ENCODE measurements at places on chromosomes 3 and 15.
A peak's percentile ranks its signal among the peaks of the same experiment; 100 is the strongest.

DNA sequence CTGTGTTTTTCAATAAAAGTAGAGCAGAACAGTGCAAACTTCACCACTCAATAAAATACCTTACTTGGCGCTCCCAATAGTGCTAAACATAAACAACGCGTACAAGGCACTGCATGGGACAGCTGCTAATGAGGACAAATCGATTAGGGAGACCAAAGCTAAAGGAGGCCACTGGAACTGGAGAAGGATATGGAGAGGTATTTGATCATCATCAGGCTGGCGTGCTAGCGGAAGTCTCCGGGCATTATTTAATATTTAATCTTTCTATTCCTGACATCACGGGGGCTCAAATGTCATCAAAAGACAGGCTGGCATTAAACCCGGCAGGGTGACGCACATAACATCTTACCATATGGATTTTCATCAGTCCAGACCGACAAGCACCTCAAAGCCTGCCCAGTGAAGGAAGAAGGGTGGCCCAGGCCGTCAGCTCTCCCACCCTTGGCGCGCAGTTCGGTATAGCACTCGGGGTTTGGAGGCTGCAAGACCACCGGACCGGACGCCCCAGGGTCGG lies 604 bp downstream of the CCPG1 start:
- no peak for DNase-seq

GRCh38 chr15:79023918-79024317 lies 66.7 kb downstream of the RASGRF1 start:
- DNase-seq = no peak

DNA sequence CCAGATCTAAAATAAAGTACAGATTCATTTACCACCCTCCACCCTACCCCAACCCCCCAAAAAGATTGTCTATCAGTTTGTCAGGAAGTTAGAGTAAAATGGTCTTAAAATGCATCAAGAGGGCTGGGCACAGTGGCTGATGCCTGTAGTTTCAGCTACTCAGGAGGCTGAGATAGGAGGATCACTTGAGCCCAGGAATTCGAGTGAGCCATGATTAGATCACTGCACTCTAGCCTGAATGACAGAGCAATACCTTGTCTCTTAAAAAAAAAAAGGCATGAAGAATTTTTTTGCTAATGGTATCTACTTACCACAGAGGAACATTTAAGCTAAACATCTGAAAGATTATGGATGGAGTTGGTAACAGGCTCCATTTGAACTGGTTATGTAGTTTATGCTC lies 71.0 kb downstream of the RBM6 start:
- peak; percentile 77 for DNase-seq

- DNase-seq = no peak
Observed at GRCh38 chr3:167983583-167983982, 112.1 kb downstream of the GOLIM4 start.

DNA sequence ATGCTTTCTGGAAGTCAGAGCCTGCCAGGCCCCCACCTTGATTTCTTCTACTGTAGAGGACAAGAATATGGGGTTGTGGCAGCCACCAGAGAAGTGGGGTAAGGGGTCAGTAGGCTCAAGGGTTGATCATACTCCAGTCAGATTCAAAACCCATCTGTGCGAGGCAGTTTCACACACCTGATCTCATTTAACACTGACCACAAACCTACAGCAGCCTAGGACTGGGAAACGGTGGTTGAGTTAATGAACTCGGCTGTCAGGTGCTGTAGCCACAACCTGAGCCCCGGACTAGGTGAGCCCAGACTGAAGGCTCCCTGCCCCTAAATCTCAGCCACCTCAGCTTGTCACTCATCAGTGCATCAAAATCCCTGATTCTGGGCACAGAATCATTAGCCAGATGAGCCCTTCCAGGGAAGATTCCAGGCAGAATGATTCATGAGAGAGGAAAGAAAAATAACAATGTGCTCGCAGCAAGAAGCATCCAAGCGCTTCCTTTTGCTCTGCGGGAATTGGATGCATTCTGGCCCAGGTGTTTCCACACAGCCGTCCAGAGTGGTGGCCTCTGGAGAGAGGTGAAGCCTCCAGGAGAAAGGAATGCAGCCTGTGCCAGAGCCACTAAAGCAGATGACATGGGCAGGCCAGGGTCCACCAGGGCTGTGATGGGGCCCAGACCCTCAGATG lies 102.1 kb downstream of the SRGAP3 start:
- no peak for DNase-seq

GRCh38 chr15:85785887-85786780 lies 8.6 kb downstream of the KLHL25 start:
- peak; percentile 64 for DNase-seq

DNA sequence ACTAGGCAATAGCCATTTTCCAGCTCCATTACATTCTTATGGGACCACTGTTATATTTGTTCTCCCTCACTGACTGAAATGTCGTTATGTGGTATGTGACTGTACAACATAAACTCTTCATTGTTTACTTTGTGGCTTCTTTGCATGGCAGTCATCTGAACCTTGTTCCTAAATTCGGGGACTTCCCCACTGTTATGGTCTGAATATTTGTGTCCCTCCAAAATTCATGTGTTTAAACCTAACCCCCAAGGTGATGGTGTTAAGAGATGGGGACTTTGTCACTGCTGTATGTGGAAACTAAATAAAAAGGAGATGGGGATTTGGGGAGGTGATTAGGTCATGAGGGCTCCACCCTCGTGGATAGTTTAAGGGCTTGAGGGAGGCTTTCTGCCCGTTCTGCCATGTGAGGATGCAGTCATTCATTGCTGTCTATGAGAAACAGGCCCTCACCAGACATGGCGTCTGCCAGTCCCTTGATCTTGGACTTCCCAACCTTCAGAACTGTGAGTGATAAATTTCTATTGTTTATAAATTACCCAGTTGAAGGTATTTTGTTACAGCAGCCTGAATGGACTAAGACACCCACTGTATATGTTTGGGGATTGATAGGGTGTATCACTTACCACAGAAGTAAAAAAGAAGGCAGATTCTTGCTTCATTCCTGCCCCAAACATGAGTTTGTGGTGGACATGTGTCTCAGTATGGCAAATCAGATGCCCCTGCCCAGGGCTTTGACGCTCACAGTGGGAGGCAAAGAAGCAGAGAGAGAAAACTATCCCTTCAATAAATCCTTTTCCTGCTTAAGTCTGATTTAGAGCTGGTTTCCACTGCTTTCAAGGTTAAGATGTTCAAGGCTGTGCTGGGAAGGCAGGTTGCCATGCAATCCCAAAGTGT lies 138.0 kb upstream of the UBE2E1 start:
- peak; percentile 87 for DNase-seq

GRCh38 chr3:32397941-32398340 lies 6.3 kb downstream of the CMTM7 start:
- no peak for DNase-seq

DNA sequence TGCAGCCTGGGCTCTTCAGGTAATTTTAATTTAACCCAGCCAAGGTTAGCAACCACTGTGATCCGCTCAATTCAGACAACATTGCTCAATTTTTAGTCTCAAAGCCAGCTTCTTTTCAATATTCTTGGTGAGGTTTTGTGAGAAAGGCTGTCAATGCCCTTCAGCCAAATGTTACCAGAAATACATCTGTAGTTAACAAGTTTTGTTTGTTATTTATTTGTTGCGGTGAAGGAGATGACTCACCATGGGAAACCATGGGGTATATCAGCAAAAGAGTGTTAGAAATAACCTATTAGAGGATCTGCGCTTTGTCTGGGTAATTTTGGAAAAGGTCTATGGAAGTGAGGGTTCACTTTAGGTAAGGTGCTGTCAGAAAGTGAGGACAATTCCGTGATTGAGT lies 5.0 kb downstream of the SLC9C1 start:
- no peak for DNase-seq

DNA sequence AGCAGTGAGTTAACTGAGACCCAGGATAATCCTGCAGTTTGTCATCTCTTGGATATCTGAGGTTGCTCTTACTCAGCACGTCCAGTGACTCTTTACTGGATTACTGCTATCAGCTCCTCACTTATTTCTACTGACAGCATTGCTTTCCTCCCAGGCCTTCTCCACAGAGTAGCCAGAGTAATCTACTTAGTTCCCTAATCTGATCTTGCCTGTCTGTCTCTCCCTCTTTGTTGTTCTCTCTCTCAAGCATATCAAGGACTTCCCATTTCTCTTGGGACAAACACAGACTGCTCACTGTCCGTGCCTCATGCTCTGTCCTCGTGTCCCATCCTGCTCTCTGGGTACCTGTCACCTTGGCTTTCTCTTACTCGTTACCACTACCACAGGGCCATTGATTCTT lies 376.2 kb downstream of the FEZF2 start:
- DNase-seq = peak; percentile 27

DNA sequence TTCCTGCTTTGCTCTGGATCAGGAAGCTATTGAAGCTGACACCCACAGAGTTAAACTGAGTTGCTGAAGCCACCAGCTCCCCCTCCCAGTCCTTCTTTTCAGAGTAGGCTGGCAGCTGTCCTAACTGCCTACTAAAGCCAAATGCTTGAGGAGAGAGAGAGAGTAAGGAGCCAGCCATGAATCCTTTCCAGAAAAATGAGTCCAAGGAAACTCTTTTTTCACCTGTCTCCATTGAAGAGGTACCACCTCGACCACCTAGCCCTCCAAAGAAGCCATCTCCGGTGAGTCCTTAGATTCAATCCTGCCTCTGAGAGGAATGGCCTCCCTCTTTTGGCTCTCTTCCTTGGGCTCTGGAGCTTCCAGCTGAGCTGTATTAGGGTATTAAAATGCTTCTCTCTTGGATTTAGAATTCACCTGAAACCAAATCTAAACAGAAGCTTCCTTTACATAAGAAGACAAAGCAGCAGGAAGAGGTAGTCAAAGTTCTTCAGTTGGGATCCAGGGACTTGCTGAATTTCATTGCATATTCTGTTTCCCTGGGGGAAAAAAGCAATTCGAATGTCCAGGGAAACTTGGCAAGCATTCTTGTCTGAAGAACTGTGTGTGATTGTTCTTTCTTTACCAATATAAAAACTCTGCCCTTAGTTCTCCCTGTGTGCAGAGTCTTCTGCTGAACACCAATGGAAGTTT lies at the start of gene SLC15A2:
Gene SLC15A2, plus strand, starts transcription at position 101 of the 690 bp plus-strand sequence. Its CDS starts 76 bp downstream, at position 177.
- DNase-seq = no peak

GRCh38 chr3:136329593-136329992 lies 79.5 kb downstream of the PCCB start:
- DNase-seq = no peak

- no peak for DNase-seq
Observed at GRCh38 chr3:10335190-10335738, 14.4 kb upstream of the SEC13 start.

DNA sequence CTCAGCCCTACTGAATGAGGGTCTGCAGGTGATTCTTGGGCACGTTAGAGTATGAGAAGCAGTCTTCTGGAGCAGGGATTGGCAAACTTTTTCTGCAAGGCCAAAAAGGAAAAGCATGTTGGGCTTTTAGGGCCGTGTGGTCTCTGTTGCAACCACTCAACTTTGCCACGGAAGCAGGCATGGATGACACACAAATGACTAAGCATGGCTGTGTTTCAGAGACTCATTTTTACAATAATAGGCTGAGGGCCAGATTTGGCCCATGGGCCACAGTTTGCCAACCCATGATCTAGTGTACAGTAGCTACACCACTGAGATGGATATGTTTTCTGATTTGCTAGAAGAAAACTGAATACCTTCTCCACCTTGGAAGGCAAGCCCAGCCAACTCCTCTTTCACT lies 66.1 kb upstream of the PRICKLE2 start:
- DNase-seq = peak; percentile 91

GRCh38 chr3:134898181-134898754 lies 103.2 kb downstream of the EPHB1 start:
- no peak for DNase-seq

DNA sequence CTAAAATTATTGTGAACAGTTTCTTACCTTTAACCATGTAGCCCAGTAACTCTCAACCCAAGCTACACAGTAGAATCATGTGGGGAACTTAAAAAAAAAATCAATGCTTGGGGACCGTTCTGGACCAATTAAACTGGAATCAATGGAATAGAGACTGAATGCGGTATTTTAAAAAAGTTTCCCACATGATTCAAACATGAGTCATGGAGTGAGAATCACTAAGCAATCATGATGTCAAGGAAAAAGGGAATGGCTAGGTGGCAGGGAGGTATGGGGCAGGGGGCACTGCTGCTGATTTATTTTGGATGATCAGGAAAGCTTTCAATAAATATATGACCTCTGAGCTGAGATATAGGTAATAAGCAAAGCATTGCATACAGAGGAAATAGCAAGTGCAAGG lies 250.5 kb upstream of the RORA start:
- DNase-seq = peak; percentile 34

- peak; percentile 42 for DNase-seq
Observed at GRCh38 chr3:100030346-100030745, 84.0 kb downstream of the FILIP1L start.

DNA sequence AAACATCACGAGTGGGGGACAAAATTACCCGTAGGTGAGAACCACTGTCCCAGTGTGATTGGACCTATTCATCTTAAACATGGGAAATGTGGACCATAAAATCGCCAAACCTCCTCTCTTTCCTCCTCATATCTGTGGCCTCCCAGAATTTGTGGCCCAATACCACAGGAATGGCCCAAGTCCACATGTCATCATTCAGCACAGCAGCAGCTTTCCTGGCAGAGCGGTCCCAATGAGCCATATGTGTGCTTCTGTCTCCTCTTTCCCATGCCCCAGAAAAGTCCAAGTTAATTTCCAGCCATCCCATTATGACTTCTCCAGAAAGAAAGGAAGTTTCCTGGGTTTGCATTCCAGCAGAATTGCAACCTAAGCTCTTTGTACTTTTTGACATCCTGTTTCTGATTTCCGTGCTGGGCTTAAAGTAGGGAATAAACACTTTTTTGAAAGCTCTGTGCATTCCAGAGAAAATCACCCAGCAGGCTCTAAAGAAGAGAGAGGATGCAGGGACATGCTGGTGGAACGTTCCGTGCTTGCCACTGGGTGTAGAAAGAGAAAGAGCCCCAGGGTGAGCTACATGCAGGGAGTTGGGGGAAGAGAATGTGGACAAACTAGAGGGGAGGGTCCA lies 259.4 kb upstream of the PROK2 start:
- no peak for DNase-seq

DNA sequence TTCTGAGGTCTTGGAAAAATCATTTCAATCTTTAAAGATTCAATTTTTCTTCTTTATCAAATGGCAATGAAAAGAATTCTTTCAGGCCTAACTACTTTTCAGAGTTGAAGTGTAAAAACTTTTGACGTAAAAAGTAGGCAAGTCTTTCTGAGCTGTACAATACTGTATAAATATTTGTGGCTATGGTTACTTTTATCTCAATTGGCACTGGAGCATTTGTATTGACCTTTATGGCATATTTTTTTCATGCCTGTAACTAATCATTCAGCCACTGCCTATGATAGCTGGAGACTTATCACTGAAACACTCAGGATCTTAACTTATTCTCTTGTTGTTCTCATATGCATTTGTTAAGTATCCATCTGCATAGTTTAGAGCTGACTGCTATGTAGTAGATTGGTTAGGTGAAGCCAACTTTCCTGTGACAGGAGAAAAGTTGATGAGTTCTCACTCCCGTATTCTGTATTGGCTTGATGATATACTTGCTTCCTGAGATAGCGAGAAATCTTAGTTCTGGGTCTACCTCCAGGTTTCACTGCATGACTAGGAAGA lies 290.4 kb upstream of the TBL1XR1 start:
- DNase-seq = no peak
